ENCODE measurements at places on chromosomes 5 and 9. TPM values are rescaled to one million over a fixed set of nuclear protein-coding genes. Genes with fewer than 3 reads are reported as not detected.

Gene TLE1
- total RNA-seq, result 68.7 TPM

Gene CDX1
- total RNA-seq, result 0.31 TPM

DNA sequence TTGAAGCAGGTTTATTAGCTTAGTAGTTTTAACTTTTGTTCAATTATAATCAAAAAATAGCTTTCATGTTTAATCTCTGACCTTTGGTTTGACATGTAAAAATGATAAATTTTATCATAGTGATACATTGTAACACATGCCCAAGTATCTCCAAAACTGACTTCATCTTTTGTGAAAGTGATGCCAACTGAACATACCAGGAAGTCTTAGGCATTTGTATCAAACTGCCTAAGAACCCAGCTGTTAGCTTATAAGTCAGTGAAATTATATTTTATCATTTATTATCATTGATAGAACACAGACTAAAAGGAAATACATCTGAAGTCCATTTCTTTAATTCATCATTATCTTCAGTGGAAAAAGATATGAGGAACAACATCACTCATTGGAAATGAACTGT is 39.1 kb downstream of the NIPBL start:
- no peak overlapping the region for H3K4me3 ChIP-seq
- DNase-seq, result no peak
- peaks cover 7% of the 10 kb centered on the region for H3K36me3 ChIP-seq

Gene EQTN
- 1.1 TPM for total RNA-seq

GRCh38 chr5:37519807-37520206 is 140.7 kb downstream of the WDR70 start:
- DNase-seq, result no peak
- H3K4me1 ChIP-seq, result peaks cover 1% of the 10 kb centered on the region
- H3K27ac ChIP-seq, result no peak overlapping the region
- H3K4me3 ChIP-seq, result no peak overlapping the region

DNA sequence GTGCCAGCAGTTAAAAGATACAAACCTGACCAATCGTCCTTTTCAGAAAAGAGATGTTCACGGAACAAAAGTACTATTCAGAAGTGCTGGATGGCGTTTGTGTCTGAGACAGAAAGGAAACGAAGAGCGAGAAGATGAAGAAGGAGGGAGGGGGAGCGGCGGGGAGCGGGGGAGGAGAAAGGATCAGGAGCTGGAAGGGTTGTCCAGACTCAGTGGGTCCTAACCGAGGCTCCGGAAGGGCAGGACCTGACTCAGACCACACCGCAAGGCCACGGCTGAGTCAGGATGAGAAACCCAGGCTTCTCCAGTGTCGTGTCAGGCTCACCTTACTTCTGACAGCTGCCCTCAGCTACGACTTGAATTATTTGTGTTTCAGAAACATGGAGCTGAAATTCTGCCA is 46.2 kb downstream of the PAX5 start:
- H3K4me1 ChIP-seq, result peaks cover 5% of the 10 kb centered on the region
- no peak overlapping the region for H3K4me3 ChIP-seq
- peaks cover 2% of the 10 kb centered on the region for H3K36me3 ChIP-seq
- no peak overlapping the region for H3K27ac ChIP-seq

GRCh38 chr5:88236866-88237642 is 31.6 kb downstream of the TMEM161B start:
- no peaks in the 10 kb centered on the region for H3K27me3 ChIP-seq
- no peaks in the 10 kb centered on the region for H3K4me1 ChIP-seq
- H3K4me3 ChIP-seq, result no peak overlapping the region
- no peak for DNase-seq

DNA sequence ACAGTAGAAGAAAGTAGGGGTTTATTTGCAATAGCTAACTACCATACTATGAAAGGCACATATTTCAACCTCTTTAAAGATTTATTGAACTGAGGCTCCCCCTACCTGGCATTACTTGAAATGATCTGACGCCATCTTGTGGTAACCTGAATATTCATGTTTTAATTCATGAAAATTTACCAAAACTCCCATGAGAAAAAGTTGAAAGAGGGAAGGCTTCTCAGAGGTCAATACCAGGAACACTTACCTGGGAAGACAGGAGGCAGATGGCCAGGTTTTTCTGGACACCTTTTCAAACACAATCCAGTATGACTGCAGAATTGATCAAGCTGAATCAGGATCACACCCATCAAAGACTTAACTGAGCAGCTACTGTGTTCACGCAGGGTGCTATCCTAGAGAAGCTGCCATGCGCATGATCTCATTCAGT is 9.4 kb downstream of the PRELID2 start:
- no peak for DNase-seq
- peaks cover 8% of the 10 kb centered on the region for H3K4me1 ChIP-seq

- no peak overlapping the region for H3K27ac ChIP-seq
- peaks cover 4% of the 10 kb centered on the region for H3K36me3 ChIP-seq
- no peak for DNase-seq
- no peaks in the 10 kb centered on the region for H3K27me3 ChIP-seq
Measured at GRCh38 chr5:17282283-17283120, 65.1 kb downstream of the BASP1 start.

Gene GKAP1
- 22.0 TPM for total RNA-seq

GRCh38 chr5:67353500-67354450 is 157.2 kb upstream of the CD180 start:
- H3K4me3 ChIP-seq, result no peak overlapping the region
- peaks cover 4% of the 10 kb centered on the region for H3K4me1 ChIP-seq
- no peak overlapping the region for H3K27ac ChIP-seq
- H3K27me3 ChIP-seq, result no peaks in the 10 kb centered on the region
- H3K36me3 ChIP-seq, result no peaks in the 10 kb centered on the region

Data from progenitor cell of endocrine pancreas (in vitro differentiated cells).